ENCODE measurements at places on chromosomes 2 and 18.

- DNase-seq: no peak
Observed at GRCh38 chr2:221106241-221106640, 465.9 kb downstream of the EPHA4 start.

GRCh38 chr2:199710551-199710950, 140.4 kb downstream of the FTCDNL1 start:
- DNase-seq: no peak

- no peak for DNase-seq
Observed at GRCh38 chr18:38006541-38006940, 440.9 kb upstream of the CELF4 start.

GRCh38 chr2:8289111-8289510, 392.7 kb upstream of the ID2 start:
- DNase-seq: no peak

DNA sequence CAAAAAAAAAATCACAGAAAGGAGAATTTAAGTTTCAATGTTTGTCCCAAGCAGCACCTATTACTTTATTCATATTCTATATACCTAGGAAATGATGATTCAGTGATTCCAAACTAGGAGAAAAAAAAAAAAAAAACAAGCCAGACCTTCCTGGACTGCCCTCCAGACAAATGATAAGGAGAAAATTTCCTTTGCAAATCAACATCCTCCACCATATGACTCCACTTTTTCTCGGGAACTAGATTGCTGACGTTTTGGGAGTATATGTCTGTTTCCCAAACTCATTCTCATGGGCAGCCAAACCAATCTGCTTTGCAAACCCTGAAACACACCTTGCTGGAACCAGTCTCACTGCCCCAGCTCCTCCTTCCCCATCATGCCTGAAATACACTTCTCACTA, 16.8 kb downstream of the AP1S3 start:
- no peak for DNase-seq

- DNase-seq: no peak
Observed at GRCh38 chr2:234130777-234131181, 80.3 kb downstream of the SPP2 start.

DNA sequence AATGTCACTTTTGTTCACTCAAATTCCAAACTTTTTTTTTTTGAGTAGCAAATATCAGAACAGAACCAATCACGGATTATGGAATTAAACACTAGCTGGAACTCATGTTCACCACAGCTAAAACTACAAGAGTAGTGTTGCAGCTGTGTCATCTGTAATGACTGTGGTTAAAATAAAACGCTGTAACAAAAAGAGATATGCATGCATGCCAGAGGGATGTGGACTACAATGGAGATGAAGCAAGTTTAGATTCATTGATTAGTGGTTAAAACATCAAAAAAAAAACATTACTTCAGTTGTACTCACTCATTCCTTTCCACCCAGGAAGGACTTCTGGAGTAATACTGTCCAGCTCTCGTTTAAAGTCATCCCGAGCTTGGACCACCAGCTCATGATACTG, 37.0 kb downstream of the IMMT start:
- no peak for DNase-seq

- DNase-seq: no peak
Observed at GRCh38 chr2:14492920-14493503, 139.5 kb upstream of the LRATD1 start.
